Activated naive CD4-positive, alpha-beta T cell treated with Interleukin-2 at 50 U/mL for 16 hours (primary cell): ENCODE measurements at places on chromosomes 16 and 17.

GRCh38 chr17:81976332-81977210, 858 bp upstream of the ASPSCR1 start:
- DNase-seq = peak; percentile 37

GRCh38 chr17:17957584-17957916, 14.7 kb downstream of the TOM1L2 start:
- DNase-seq = no peak

- DNase-seq = no peak
Observed at GRCh38 chr16:64926476-64926875, 195.4 kb downstream of the CDH11 start.

DNA sequence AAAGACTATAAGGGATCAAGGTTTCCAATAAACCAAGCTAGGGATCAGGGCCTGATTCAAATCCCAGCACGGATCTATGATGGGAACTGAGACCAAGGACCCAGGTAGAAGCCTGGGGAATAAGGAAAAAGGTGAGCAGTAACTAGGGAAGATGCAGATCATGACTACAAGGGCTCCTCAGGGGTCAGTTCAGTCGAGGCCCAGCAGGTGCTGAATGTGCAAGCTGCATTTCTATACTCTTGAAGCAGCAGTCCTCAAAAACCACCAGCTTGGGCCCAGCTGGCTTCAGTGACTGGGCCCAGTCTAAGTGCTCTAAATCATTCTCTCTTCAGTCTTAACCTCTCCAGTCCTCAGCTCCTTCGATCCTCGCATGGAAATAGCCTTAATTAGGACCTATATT, 228.8 kb upstream of the AXIN2 start:
- no peak for DNase-seq

DNA sequence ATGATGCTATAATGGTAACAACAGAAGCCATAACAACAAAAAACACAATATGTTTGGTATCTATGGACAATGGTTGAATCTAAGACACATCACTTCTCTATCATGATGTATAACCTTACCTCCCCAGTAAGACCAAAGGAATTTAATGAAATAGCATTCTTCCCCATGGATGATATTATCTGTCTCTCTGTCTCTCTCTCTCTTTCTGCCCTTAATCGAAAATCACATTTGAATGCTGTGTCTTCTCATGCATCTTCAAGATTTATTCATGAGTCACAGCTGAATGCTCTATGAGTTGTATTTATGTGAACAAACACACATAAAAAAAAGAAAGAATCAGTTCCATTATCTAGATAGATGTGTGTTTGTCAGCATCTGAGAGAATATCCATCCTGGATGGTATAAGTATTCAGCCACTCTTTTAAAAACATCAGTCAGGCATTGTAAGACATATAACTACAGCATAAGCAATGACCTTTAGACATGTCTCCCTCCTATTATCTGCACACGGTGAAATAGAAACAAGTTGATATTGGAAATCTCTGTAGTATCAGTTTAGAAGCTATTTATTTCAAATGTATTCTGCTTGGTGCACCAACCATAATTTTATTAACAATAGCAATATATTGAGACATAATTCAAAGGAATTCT, 433.3 kb downstream of the TOX3 start:
- no peak for DNase-seq

- DNase-seq = no peak
Observed at GRCh38 chr17:82440469-82440981, 10.0 kb downstream of the CYBC1 start.

- DNase-seq = no peak
Observed at GRCh38 chr16:1432388-1433262, 1.7 kb downstream of the PERCC1 start.

DNA sequence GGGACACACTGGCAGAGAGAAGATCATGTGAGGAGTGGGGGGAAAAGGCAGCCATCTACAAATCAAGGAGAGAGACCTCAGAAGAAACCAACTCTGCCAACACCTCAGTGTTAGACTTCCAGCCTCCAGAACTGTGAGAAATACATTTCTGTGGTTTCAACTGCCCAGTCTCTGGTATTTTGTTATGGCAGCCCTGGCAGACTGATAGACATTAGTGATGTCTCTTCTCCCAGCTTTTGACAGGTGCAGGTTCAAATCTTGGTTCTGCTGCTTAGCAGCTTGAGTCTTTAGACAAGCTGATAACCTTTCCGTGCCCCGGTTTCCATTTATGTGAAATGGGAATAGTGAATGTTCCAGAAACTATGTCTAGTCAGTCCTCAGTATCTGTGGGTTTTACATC, 199.5 kb downstream of the SNX29 start:
- DNase-seq = no peak

GRCh38 chr16:88900662-88901052, 34.2 kb upstream of the PABPN1L start:
- no peak for DNase-seq

GRCh38 chr16:1299012-1299867, 10.2 kb upstream of the UBE2I start:
- no peak for DNase-seq

DNA sequence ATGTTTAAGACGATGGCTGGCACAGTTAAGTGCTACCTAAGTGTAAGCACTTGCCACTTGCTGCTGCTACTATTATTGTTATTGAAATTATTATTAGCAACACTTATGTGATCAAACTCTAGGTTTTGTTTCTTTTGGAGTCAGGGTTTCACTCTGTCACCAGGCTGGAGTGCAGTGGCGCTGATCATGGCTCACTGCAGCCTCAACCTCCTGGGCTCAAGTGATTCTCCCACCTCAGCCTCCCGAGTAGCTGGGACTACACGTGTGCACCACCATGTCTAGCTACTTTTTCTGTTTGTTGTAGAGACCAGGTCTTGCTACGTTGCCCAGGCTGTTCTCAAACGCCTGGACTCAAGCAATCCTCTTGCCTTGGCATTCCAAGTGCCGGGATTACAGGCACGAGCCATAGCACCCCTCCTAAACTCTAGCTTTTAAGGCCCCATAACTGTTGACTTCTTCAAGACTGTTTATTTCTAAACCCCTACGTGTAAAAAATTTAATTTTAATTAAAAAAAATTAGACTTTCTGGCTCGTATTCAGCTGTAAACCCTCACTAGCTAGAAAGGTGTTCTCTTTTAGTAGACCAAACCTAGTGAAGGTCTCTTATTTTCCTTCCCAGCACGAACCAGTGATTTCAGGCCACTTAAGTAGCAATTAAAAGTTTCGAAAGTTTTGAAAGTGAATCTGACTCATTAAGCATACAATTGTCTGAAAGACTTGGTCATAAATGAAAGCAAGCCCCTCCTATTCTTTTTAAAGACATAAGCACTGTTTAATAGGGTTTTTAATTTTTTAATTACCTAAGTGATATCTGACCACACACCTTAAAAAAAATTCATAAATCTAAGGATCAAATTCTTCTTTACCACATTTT, 11.7 kb upstream of the SCNN1B start:
- no peak for DNase-seq

DNA sequence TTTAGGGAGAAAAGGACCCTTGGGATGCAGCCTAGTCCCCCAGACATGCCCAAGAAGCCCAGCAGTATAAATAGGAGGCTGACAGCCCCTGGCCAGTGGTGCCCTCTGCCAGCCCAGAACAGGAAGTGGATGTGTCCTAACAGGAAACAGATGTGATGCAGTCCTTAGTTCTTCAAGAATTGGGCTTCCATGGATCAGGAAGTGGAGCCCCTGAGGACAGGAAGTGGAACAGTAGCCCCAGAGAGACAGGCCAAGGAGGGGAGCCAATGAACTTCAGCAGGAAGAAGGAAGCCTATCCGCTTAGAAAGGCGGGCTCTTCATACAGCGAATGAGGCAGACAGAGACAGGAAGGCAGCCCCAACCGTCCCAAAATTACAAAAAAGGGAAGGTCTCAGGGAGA, 7.2 kb downstream of the CTF1 start:
- DNase-seq = no peak

GRCh38 chr16:6777624-6778023, 555.0 kb upstream of the RBFOX1 start:
- DNase-seq = no peak

DNA sequence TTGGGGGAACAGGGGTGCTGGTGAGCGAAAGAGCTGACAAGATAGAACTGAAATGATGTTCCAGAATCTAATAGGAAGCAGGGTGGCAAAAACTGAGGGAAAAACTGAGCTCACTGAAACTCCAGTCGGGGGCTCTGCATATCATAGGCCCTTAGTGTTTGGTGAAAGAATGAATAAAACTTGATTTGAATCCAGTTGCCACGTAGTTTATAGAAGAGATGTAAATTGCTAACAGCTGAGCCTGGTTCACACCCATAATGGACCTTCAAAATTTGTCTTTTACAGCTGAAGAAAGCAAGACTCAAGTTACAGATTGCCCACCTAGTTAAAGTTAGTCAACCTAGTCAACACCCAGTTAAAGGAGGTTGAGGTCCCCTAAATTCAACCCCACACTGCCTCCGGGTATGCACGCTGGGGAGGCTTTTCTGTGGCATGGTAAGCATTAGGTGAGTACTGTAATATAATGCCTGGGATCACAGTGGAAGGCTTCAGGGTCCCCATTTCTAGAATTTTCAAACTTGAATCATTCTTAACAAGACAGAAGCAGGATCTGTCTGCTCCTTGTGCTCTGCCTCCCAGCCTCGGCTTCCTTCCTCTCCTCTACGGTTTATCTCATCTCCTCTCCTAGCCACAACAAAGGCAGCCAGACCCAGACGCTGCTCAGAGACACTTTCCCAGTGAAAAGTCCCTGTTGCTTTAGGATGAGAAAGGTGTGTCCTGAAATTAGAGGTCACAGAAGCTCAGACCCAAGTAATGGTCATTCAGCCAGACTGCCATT, 26.9 kb upstream of the SUPT4H1 start:
- no peak for DNase-seq

DNA sequence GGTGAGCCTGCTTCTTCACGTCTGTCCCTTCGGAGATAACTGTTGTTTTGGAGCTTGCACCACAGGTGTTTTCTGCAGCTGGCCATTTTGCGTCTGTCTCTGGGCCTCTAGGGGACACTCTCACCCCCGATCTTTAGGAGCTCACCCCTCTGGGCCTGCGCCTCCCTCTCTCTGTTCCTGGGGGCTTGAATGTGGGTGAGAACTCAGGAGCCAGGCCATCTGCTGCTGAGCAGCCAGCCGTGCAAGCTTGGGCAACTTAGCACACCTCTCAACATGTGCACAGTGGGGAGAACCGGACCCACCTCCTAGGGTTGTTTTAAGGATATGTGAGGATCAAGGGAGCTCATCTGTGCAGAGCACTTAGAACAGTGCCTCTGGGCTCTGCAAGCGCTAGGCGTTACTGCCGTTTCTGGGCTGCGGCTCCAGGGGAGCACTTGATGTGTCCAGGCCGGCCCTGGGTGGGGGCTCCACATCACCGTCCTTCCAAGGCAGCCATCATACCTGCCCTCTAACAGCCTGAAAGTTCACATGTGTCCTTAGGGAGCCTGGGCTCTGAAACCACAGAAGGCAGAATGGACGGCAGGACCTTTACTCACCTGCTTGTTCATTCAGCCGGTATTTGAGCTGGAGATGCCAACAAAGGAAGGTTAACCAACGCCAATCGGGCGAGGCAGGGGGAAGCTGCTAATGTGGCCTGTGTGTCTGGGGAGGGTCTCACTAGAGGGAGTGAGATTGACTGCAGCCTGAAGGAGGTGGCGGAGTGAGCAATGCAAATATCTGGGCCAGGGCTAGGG, 66.3 kb downstream of the MRC2 start:
- DNase-seq = no peak

GRCh38 chr17:74822939-74823367, 36.7 kb downstream of the GRIN2C start:
- no peak for DNase-seq

DNA sequence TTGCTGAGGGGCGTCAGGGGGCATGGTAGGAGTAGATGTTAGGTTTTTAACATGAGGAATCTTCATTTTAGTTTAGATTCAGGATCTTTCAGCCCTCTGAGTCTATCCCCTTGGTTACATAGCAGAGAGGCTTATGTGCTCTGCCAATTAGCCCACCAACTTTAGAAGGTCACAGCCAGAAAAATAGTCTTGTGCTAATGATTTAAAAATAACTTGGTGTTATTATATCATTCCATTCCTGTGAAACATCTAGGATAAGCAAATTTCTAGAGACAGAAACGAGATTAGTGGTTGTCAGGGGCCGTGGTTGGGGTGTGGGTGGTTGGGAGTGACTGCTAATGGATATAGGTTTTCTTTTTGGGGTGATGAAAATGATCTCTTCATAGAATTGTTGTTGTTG, 183.7 kb downstream of the SNX29 start:
- no peak for DNase-seq

- no peak for DNase-seq
Observed at GRCh38 chr16:6177616-6178180, 1080.1 kb upstream of the EEF2KMT start.

- peak; percentile 82 for DNase-seq
Observed at GRCh38 chr16:80569440-80570105, 28.8 kb downstream of the DYNLRB2 start.

GRCh38 chr17:6138761-6139446, 68.7 kb downstream of the WSCD1 start:
- DNase-seq = no peak

DNA sequence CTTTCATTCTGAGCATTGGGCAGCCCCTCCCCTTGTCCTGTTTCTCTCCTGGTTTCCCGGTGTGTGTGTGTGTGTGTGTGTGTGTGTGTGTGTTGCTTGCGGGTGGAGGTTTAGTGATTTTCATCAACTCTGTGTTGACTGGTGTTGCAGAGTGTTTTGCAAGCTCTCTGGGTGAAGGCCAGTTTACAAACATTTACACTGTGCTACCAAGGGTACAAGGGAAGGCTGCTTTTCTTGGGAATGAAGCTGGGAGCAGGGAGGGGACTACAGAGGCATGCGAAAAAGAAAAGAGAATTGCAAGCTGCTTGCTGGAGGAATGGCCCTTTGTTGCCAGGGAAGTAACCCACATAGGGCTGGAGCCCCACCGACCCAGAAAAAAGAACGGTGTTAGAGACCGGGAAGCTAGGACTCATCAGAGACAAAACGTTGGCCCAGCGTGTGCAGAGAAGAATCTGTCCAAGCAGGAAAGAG, 29.6 kb downstream of the HS3ST3B1 start:
- DNase-seq = no peak

GRCh38 chr16:80079072-80079471, 461.7 kb upstream of the DYNLRB2 start:
- no peak for DNase-seq

- no peak for DNase-seq
Observed at GRCh38 chr16:19748389-19749168, 30.5 kb downstream of the IQCK start.

DNA sequence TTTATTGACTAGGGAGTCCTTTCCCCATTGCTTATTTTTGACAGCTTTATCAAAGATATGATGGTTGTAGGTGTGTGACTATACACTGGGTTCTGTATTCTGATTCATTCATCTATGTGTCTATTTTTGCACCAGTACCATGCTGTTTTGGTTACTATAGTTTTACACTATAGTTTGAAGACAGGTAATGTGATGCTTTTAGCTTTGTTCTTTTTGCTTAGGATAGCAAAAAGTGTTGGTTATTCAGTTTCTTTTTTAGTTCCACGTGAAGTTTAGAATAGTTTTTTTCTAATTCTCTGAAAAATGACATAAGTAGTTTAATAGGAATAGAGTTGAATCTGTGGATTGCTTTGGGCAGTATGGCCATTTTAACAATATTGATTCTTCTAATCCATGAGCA, 50.1 kb downstream of the NACA2 start:
- no peak for DNase-seq

- no peak for DNase-seq
Observed at GRCh38 chr17:8360751-8361150, 15.8 kb downstream of the KRABD2 start.
